ENCODE measurements at places on chromosomes 3 and 15. TPM values are rescaled to one million over a fixed set of nuclear protein-coding genes. Genes with fewer than 3 reads are reported as not detected.
A peak's percentile ranks its signal among the peaks of the same experiment; 100 is the strongest.

- no peak for DNase-seq
Measured at GRCh38 chr3:42936157-42936981, 30.4 kb downstream of the ZNF662 start.

DNA sequence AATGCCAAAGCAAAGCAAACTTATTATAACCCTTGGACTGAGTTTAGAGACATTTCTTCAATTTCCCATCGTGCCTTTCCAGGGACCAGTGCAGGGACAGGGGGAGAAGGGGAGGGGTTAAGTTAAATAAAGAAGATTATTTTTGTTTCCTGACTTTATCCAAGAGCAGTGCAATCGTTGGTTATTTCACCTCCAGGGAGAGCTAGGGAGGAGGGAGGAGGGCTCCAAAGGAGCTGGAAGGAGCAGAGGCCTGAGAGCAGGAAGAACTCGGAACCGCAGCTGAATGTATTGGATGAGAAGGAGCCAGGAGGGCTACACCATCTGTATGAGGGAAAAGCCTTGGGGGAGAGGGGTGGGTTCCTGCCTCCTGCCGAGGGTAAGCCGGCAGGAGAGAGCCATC is 20.7 kb downstream of the HAPLN3 start:
- DNase-seq: no peak

DNA sequence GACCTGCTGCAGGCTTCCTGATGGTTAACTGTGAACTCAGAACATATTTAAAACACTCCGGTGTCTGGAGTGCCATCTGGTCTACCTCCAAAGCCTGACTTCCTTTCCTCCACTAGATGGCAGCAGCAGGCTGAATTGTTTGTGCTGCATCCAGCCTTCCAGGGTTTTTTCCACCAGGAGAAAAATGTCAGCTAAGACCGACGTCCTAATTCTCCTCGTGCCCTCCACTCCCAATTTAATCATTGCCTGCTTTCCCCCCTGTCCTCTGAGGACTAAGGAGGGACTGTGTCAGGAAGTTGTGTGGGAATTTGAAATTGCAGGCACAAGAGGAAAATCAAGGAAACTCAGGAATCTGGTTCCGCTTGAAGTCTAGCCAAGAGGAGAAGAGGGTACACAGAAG is 165.2 kb upstream of the UMPS start:
- DNase-seq: peak; percentile 20

- DNase-seq: no peak
Measured at GRCh38 chr3:138696666-138697370, 88.2 kb downstream of the FAIM start.

Gene ARHGEF26
- total RNA-seq: 0.18 TPM

Gene HGD
- 0.14 TPM for total RNA-seq

All from activated T-helper 2 cell treated with anti-CD3 and anti-CD28 coated beads, Interferon-gamma antibody, Interleukin-2, Interleukin-4, amounts not matched to agents 10 μg/mL and 5 μg/mL and 100 μg/mL, durations not matched to agents 14 hours and 24 hours and 36 hours (primary cell).